ENCODE measurements at places on chromosomes 11 and 22. TPM values are rescaled to one million over a fixed set of nuclear protein-coding genes. Genes with fewer than 3 reads are reported as not detected.

The HEPACAM gene
- 0.21 TPM for total RNA-seq

The TUB gene
- 26.2 TPM for total RNA-seq

The DNAJC24 gene
- 18.3 TPM for total RNA-seq

The RGL4 gene
- total RNA-seq, result not detected

The KRTAP5-1 gene
- total RNA-seq, result not detected

The DMC1 gene
- 3.9 TPM for total RNA-seq

The GRM5 gene
- total RNA-seq, result 0.21 TPM

The HBB gene
- total RNA-seq, result 162 TPM

The MAPK8IP1 gene
- 12.7 TPM for total RNA-seq

The MUC2 gene
- 1.8 TPM for total RNA-seq

The ADAMTS8 gene
- 23.6 TPM for total RNA-seq

The CASP5 gene
- not detected for total RNA-seq

The PRR5L gene
- total RNA-seq, result 14.1 TPM

The KRTAP5-5 gene
- not detected for total RNA-seq

The OR2D2 gene
- total RNA-seq, result not detected

Data from tongue (tissue), 3 donors.